ENCODE measurements at places on chromosomes 5 and 9. TPM values are rescaled to one million over a fixed set of nuclear protein-coding genes. Genes with fewer than 3 reads are reported as not detected.

- peak; percentile 83 for DNase-seq
Measured at GRCh38 chr5:16936150-16936988, at the start of gene MYO10. MYO10 (minus strand) TSS chr5:16936288; CDS start chr5:16935808, 480 bp downstream.

GRCh38 chr5:161286066-161286655, 260.4 kb downstream of the GABRB2 start:
- DNase-seq = no peak

Gene MTX3
- total RNA-seq = 23.4 TPM

Gene NR5A1
- not detected for total RNA-seq

- DNase-seq = no peak
Measured at GRCh38 chr5:2135354-2135753, 252.6 kb upstream of the IRX4 start.

GRCh38 chr9:27090231-27090630, 18.8 kb upstream of the TEK start:
- DNase-seq = no peak

DNA sequence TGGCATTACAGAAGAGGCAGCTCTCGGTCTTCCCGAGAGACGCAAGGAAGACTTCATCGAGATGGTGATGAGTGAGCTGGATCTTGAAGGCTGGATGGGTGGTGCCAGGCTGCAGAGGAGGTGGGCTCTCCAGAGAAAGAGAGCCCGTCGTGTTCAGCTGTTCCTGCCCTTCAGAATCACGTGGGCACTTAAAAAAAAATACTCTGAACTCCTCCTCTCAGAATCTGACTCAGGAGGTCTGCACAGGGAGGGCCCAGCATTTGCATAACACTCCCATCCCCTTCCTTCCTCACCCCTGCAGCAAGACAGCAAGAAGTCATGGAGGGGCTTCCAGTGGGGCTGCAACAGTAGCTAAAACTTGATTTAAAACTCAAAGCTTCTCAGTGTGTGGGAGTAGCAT, 203.0 kb downstream of the ATPSCKMT start:
- no peak for DNase-seq

Gene TAF11L8
- total RNA-seq = not detected

Gene PCDHB6
- total RNA-seq = not detected

DNA sequence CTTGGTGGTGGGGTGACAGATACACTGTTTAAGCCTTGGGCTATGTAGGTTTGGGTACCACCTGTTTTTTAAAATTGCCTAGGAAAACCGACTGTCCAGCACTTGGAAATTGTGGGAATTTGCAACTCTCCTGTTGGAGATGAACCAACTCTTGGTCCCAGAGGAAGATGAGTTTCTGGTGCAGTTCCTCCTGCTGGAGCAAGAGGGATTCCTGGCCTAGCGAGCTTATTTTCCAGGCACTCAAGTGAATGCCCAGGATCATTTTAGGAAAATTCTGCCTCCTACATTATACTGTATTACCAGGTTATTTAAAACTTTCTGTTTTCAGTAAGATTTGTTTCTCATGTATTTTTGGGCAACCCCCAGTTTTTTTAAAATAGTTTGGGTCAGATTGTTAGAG, 33.7 kb downstream of the AP3S1 start:
- no peak for DNase-seq

GRCh38 chr5:14006823-14007520, 62.5 kb upstream of the DNAH5 start:
- peak; percentile 34 for DNase-seq

- DNase-seq = no peak
Measured at GRCh38 chr9:81720450-81721086, 31.2 kb upstream of the TLE1 start.

DNA sequence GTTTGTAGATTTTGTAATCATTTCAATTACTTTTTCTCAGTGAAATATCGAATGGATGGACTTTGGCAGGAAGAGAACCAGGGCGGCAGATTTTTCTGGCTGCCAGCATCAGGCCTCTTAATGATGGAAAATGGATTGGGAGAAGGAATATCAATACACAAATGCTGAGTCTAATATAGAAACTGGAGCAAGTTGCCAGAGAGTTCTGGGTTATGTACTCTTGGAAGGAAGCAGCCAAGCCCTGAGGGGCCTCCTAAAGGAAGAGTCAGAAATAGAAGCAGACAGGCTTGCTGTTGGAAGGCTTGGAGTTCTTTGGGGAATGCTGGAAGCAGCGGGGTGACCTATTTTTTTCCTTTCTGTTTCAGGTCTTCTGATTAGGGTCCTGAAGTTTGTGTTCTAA, 428.6 kb downstream of the DMAC1 start:
- peak; percentile 10 for DNase-seq

DNA sequence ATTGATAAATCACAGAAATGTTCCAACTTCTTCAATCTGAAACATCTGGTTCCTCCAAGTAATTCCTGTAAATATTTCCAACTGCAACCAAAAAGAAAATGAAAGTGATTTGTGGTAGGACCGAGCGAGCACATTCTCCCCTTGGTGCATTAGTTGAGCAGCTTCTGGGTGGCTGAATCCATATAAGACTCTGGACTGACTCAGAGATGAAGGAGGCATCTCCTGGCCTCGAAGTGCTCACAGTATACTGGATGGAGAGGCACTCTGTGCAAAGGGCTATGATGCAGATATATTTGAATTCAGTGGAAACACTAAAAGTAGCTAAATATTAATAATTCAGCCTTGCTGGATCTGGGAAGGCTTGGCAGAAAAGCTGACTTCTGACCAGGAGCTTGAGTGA, 265.0 kb downstream of the MARCHF11 start:
- DNase-seq = peak; percentile 71

GRCh38 chr5:149898811-149899210, 45.8 kb downstream of the PDE6A start:
- DNase-seq = no peak

Gene CDH9
- 0.16 TPM for total RNA-seq

Gene CDC20B
- total RNA-seq = not detected

DNA sequence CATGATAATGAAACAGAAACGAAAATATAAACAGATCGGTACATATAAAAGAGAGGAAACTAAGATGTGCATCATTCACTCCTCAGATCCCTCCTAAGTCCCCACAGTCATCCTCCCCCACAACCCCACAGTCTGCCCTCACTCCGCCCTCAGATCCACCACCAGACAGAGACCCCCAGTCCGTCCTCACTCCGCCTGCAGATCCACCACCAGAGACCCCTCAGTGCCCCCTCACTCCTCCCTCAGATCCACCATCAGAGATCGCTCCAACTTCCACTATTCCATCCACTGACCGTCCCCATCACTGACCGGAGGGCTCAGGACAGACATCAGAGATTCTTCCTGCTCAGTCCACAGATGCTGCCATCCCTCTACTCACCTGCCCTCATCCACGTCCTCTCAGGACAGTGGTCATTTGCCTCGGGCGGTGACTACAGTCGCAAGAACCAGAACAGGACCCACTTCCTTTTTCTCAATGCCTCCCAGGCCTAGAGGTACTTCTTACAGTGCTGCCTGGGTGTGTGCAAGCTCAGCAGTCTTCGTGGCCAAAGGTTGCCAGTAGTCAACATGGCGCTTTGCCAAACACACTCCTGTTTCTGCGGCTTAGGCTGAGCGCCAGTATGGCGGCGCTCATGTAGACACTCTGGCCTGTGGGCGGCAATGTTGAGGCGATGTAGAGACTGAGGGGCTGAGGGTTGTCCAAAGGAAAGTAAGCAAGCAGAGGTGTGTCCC, 8.3 kb upstream of the SPATA31C1 start:
- no peak for DNase-seq

Gene TLR4
- 16.8 TPM for total RNA-seq

Gene RGS14
- total RNA-seq = 3.1 TPM

DNA sequence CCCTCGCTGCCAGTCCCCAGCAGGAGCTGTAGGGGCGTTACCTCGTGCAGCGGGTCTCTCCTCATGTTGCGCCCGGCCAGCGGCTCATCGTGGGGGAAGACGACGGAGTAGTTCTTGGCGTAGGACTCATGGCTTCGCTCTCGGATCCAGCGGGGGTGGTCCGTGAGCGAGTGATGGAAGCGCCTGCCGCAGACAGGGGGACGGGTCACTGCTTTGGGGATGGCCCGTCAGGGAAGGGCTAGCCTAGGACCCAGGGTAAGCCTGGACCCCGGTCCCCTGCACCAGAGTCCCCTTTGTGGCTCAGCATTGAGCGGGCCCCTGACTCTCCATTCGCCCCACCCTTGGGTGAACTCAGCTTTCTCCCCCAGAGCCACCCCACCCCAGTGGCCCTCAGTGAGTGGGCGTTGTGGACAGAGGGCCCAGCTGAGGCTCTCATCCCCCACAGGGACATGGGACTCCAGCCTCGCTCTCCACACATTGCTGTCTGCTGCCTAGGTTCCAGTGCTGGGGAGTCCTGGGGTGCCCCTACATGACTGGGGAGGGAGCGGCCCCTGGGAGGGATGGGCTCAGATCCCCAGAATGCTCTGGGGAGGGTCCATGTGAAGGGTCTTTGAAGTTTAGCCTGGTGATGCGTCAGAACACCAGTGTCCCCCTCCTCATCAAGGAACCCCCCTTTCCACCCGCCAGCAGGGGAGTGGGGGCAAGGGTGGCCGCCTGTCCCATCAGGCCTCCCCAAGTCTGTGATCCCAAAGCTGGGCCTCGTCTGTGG, 29.7 kb downstream of the SARDH start:
- no peak for DNase-seq

Gene FGFR4
- 0.74 TPM for total RNA-seq

GRCh38 chr5:170483701-170484458, 19.9 kb upstream of the KCNIP1 start:
- DNase-seq = no peak

GRCh38 chr5:135484674-135485086, 32.5 kb upstream of the TIFAB start:
- no peak for DNase-seq

- DNase-seq = no peak
Measured at GRCh38 chr9:134386951-134387831, 60.9 kb downstream of the RXRA start.

- no peak for DNase-seq
Measured at GRCh38 chr5:89228355-89228754, 345.4 kb upstream of the MEF2C start.

DNA sequence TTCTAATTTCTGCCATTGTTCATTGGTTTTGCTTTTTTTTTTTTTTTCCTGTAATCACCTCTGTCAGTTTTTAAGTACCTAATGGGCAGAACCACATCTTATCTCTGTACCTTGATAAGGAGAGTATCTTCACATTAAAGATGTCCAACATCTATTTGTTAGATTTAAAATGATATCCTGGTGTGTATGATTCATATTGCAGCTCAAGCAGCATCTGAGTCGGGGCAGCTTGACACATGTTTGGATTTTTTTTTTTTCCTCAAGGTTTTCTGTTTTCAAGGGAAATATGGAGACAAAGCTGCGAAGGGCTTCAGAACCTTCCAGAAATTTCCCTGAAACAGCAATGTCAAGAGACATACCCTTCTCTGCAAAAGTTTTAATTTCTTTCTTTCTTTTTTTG, 164.7 kb downstream of the DOCK2 start:
- peak; percentile 37 for DNase-seq

DNA sequence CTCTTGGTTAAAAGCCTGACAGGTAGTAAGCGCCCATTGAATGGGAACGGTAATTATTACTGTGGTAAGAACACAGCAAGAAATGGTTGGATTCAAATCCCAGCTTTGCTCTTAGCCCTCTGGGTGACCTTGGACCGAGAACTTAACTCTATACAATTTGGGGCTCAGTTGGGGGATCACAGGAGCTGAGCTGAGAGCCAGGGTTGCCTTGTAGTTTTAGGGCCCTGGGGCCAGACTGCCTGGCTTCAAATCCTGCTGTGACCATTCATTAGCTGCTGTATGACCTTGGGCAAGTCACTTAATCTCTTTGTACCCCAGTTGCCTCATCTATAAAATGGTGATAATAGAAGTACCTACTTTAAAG, 87.4 kb upstream of the SH3PXD2B start:
- no peak for DNase-seq

DNA sequence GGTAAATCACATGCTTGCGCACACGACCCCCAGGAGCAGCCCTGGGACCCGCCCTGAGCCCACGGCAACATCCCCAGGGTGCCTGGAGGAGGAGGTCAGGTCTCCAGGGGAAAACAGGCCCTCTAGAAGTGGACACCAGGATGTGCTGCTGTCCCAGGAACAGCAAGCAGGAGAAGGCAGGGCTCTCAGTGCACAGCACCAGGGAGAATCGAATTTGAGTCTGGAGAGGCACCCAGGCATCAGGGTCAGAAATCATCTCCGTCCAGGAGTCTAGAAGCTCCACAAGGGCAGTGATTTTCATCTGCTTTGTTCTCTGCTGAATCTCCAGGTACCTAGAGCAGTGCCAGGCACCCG, 93.6 kb downstream of the PAX5 start:
- DNase-seq = no peak

GRCh38 chr5:127950707-127951391, 132.7 kb upstream of the SLC12A2 start:
- DNase-seq = peak; percentile 58

Gene MYOZ3
- 0.72 TPM for total RNA-seq

Gene ATP6V0E1
- total RNA-seq = 224 TPM

DNA sequence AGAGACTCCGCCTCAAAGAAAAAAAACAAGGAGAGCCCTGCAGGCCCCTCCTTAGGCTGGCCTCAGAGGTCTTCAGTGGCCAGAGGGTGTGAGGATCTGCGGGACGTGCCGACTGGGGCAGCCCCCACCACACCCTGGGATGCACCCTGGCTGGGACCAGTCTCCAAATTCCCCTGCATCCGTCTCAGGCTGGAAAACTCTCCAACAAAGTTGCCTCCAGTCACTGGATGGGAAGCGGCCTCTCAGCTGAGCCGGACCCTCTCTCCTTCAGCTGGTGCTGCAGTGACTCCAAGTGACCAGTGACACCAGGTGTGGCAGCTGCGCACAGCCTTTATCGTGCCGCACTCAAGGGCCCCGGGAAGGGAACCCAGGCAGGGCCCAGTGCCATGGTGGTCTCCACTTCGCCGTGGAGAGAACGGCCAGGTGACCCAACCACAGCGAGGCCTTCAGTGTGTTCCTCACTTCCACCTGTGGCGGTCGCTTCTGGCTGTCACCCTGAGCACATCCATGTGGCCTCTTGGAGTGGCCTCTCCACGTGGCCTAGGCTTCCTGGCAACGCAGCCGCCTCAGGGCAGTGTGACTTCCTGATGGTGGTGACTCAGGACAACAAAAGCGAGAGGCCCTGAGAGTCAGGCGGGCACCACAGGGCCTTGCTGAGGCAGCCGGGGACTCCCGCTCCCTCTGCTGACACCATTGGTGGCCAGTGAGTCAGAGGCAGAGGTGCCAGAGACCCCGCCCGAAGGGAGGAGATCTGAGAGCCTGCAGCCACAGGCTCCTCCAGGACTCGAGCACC, 19.3 kb upstream of the CAMSAP1 start:
- peak; percentile 62 for DNase-seq

DNA sequence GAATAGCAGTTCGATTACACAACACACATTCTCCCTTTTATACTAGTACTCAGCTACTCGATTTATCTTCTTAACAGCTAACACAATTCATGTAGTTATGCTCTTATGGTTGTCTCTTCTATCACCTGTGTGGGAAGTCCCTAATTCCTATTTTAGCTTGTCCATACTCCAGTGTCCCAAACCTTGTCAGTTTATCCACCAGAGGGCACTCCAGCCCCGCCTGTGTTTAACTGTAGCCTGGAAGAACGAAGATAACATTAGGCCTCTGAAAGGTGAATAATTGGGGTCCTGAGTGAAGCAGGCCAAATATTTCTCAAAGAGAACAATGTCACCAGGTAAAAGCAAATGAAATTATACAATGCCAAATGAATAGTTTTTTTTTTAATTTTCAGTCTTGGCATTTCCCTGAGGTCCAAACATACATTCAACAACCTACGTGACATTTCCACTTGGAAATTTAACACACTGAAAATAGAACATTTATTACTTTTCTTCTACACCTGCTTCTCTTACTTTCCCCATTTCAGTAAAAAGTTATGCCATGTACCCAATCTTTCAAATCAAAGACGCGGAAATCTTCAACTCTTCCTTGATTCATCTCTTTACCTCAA, 560.7 kb downstream of the HTR1A start:
- DNase-seq = peak; percentile 39

Gene SOWAHA
- not detected for total RNA-seq

- no peak for DNase-seq
Measured at GRCh38 chr5:139756971-139757370, 38.6 kb upstream of the PSD2 start.
